Adipocyte (in vitro differentiated cells): ENCODE measurements at places on chromosomes 2 and 18.
A peak's percentile ranks its signal among the peaks of the same experiment; 100 is the strongest.

DNA sequence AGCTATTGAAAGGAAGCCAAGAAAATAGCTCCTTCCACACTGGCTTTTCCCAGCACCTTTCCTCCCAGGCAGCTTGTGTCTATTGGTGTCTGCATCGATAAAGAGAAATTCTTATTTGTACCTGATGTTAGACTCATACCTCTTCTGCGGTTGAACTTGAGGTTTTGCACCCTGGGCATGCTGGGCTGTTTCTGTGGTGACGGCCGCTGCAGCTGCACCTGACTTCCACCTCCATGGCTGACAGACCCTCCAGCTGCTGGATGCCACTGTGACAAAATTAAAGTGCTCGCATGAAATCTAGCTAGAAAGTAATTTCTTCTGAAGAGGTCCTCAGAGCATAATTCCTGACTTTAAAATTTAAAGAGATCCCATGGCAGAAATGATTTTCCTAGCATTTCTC lies 6.6 kb downstream of the FECH start:
- DNase-seq, result no peak

DNA sequence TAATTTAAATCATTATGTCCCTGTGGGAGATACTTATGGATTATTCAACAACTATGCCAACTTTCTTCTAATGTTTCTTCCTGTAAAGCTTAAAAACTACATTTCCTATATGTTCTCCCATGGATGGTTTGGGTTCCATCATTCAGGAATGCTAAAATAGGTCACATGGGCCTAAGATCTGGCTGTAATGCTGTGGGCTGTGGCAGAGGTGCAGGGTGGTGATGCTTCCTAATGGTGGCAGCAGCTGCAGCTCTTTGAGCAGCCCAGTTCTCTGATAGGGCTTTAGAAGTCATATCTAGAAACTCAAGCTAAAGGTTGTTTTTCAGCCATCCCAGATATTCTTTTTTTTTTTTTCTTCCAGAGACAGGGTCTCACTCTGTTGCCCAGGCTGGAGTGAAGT lies 266.1 kb downstream of the ZNF385B start:
- no peak for DNase-seq

DNA sequence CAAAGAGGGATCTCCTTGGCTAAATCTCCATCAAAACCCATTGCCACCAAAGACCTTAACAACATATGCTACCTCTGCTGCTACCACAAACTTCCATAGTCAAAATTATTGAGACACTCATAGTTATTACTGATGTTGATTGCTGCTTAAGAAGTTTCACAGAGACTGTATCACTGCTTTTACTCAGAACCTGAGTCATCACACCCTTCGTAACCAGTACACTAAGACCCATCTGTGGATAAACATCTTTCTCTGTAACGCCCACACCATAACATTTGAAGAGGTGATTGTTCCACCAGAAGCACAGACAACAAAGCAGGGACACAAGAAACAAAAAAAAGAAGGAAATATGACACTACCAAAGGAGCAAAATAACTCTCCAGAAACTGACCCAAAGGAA lies 1563.1 kb downstream of the LRP1B start:
- DNase-seq, result no peak

DNA sequence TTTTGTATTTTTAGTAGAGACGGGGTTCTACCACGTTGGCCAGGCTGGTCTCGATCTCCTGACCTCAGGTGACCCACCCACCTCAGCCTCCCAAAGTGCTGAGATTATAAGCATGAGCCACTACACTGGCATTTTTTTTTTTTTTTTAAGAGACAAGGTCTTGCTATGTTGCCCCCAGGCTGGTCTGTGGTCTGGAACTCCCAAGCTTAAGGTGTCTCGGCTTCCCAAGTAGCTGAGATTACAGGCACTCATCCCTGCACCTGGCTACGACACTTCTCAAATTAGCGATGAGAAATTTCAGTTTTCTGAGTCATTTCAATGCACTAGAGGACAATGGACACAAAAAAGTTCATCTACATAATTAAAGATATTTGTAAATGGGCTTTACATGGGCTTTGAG lies 36.6 kb upstream of the TCF7L1 start:
- no peak for DNase-seq

DNA sequence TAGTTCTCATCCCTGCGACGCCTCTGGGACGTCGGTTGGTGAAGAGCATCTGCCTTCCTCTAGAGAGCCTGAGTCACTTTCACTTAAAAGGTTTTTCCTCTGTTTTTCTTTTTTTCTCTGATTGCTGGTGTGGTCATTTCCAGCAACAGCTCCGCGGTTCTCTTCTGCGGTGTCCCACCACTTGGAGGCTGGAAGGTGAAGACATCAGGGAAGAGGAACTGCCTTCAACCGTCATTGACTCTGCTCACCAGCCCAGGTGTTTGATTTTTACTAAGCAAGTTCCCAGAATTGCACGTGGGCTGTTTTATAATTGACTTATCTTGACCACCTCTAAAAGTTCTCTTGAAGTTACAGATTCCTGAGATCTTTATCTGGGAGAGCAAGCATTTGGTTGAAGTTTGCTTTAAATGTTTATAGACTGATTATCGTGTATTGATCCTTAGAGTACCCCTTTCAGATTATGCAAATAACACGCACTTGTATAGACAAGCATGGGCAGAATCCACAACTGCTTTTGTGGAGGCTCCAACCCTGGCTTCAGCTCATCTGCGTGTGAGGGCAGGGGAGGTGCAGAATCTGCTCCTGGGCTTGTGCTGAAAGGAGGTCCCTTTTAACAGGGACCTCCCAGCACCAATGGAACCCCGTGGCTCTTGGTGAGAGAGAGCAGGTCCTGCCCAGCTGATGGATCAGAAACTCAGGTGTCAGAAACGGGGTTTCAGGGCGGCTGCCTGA lies 3.5 kb downstream of the CTDP1 start:
- no peak for DNase-seq

DNA sequence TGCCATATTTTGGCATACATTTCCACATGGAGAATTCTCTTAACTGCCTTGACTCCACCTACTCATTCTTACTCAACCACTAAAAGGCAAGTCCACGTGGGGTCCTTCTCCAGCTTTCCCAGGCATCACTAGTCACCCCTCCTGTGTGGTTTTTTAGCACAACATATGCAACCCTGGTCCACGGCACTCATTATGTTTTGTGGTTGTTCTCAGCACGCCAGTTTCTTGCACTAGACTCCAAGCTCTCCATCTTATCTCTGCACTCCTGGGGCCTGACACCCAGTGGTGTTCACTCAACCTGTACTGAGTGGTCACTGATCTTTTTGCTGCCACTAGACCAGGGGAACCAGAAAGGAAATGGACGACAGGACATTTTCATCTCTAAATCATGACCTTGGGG lies 18.0 kb downstream of the MARCHF4 start:
- no peak for DNase-seq

GRCh38 chr2:181790716-181791649 lies 100.5 kb upstream of the ITPRID2 start:
- peak; percentile 69 for DNase-seq

DNA sequence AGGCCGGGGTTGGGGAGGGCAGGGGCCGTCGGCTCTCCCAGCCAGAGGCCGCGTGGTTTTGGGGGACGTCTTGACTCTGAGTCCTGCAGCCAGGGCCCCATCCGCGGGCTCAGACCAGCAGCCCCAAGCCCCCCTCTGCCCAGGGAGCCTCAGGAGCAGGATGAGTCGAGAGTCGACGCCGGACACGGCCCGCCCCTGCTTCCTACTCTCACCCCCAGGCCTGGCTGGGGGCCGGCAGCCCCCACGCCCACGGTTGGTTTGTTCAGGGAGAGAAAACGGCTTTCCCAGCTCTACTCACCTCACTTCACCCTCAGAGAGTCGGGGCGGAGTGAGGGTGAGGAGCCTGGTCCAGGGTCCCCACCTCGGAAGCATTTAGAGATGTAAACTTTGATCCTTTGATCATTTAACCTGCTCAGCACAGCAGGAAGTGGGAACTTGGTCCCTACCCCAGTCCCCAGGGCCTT lies 6.9 kb downstream of the SNORC start:
- no peak for DNase-seq

- DNase-seq, result no peak
Measured at GRCh38 chr18:79926306-79926705, 25.1 kb downstream of the SLC66A2 start.

DNA sequence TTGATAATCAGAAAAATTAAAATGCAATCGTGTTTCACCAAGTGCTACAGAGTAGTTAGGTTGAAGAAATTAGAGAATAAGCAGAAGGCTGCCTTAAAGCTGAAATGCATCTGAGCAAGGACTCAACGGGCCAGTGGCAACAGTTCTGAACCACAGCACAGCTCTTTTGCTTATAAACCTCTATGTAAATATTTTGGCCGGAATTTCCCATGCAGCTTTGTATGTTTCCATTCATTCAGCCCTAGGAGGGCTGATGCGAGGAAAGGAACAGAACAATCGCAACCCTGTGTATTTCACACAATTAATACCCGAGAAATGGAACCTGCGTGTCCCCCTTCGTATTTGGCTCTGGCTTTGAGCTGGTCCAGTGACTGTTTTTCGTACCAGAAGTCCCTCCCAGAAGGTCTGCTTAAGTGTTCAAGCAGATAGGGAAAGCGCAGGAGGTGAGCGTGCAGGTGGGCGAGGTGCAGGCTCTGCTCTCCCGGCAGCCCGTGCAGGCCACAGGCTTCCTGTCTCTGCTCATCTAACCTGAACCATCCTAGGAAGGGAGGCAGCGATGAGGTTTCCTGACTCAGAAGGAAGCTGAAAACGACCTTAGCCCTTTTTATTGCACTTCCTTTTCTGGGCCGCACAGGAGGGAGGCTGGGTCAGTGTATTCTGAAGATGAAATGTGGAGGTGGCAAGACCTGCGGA lies 67.3 kb downstream of the ASB1 start:
- DNase-seq, result no peak

GRCh38 chr2:172179045-172179701 lies 76.5 kb upstream of the DLX2 start:
- no peak for DNase-seq

- no peak for DNase-seq
Measured at GRCh38 chr2:133418021-133418420, 150.2 kb downstream of the NCKAP5 start.

DNA sequence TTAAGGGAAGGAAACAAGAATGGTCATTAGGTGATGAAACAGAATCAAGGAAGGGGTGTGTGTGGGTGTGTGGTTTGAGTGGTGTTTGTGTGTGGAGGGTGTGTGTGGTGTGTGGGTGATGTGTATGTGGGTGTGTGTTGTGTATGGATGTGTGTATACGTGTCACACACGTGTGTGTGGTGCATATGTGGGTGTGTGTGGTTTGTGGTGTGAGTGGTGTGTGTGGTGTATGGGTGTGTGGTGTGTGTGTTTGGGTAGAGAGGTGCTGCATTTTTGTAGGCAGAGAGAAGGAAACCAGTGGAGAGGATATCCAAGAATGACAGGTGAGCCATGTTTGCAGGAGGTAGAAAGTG lies 1.1 kb upstream of the CEP192 start:
- no peak for DNase-seq

DNA sequence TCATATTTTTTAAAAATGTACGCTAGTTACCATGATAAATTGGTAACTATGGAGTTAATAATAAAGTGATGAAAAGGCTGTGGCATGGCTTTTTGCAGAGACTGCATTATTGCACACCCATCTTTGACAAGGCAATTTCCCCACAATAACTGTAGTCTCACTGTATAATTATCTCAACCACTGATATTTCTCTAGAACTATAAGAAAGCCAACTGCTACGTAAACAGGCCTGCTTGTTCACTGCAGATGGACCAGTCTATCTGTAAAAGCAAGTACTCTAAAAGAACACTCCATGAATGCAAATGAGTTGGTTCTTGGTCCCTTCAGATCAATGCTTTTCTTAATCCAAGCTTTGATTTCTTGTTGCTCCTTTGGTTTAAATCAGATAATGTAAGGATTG lies 218.7 kb downstream of the RBM43 start:
- DNase-seq, result no peak

DNA sequence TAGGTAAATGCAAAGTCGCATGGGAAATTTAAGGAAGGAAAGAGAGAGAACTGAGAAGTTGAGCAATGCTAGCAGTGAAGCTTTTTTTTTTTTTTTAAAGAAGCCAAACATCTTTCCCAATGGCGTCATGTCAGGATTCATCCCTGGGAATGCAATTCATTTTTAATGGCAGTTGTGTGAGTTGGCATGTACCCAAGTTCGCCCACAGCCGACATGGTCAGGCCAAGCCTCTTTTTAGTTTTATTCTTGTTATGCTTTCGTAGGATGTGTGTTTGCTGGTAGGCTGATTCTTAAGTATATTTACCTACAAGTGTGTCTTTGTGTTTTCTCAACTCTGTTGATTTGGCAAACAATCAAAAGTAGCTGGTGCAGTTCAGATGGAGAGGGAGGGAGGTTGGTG lies 127.6 kb upstream of the ITGA6 start:
- no peak for DNase-seq

DNA sequence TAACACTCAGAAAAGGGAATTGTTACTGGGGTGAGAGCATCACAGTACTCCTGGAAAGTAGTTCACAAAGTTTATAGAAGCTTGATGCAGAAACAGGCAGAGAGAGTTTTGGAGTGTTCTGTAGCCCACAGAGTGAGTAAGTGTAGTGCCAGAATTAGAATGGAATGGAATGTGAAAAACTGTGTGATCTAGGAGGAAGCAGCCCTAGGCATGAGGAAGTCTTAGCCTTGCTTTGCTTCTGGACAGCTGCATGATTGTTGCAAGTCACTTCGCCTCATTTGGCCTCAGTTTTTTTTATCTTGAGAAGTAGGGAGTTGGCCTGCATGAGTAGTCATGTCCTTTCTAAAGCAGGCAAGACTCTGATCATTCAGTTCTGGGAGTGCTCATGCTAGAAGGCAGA lies 10.9 kb downstream of the SERPINB12 start:
- DNase-seq, result peak; percentile 93

DNA sequence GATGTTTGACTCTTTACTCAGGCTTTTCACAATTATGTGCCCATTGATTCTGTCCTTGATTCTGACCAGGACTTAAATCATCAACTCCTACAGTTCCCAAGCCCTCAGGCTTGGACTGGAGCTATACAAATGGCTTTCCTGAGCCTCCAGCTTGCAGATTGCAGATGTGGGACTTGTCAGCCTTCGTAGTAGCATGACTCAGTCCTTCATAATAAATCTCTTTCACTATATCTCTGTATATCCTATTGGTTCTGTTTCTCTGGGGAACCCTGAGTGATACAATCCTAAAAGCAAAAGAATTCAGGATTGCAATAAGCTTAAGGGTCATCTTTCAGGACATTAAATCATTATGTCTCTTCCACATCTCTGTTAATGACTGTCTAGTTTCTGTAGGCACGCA lies 356.6 kb downstream of the RIT2 start:
- no peak for DNase-seq
